ENCODE measurements at places on chromosomes 7 and 10.

DNA sequence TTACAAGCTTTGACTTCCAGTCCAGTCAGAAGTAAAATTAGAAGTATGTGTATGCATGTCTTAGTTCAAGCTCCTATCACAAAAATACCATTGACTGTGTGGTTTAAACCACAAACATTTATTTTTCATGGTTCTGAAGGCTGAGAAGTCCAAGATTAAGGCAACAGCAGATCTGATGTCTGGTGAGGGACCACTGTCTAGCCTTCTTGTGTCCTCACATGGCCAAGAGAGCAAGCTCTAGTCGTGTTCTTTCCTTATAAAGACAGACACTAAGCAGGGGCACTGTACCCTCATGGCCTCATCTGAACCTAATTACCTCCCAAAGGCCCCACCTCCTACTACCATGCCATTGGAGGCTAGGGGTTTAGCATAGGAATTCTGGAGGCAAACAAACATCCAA is 41.3 kb upstream of the ARL4A start:
- DNase-seq = no peak

GRCh38 chr7:129898502-129899160 is 54.1 kb downstream of the UBE2H start:
- no peak for DNase-seq

GRCh38 chr10:109275960-109276359 is 647.4 kb downstream of the XPNPEP1 start:
- DNase-seq = no peak

DNA sequence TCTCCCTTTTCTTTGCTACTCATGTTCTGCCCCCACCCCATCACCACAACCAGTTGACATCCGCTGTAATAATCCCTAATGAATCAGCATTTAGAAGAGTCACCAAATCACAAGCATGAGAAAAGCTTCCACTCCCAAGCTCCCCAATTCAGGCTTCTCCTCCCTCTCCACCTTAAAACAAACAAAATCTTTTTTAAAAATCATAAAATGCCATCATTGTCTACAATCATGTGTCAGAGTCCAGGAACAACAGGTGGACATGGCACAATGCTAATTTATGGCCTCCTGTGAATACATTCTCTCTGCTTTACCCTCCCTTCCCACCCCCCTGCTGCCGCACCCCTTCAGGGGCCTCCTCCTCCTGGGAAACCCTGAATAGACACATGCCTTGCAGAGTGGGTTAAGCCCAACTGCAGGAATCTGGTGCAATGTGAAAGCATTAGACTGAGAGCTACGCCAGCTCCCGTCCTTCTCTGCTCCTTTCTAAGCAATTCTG is 3.7 kb downstream of the LRRC4 start:
- no peak for DNase-seq

GRCh38 chr7:100719523-100720278 is 567 bp upstream of the EPO start:
- DNase-seq = no peak

DNA sequence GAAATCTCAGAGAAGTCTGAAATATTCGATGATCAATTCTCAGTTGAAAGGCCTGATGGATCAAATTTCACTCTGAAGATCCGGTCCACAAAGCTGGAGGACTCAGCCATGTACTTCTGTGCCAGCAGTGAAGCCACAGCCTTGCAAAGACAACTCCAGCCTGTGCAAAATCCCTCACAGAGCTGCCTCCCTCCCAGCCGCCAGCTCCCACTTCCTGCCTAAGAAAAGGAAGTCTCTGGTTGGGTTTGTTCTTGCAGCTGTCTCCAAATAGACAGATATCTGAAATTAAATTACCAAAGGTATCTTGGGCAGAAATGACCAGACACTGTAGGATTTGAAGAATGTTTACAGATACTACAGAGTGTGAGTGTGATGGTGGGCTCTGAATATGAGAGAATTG is 43.4 kb upstream of the PRSS58 start:
- DNase-seq = no peak

DNA sequence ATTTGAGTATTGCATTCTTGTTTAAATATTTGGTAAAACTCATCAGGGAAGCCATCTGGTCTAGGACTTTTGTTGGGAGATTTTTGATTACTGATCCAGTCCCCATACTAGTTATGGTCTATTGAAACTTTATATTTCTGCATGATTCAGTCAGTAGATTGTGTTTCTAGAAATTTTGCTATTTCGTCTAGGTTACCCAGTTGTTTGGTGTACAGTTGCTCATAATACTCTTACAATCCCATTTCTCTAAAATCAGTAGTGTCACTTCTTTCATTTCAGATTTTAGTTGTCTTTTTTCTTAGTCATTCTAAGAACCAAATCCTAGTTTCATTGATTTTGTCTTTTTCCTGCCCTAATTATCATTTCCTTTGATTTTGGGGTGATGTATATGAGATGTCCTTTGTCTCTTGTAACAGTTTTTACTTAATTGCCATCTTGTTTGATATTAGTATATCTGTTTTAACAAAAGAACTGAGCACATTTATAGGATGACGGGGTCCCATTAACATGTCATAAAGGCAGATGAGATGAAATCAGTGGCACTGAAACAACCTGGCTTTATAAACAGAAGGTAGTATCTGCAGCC is 7.9 kb downstream of the MALSU1 start:
- DNase-seq = no peak

- no peak for DNase-seq
These were observed 143.3 kb upstream of the KAT6B start for GRCh38 chr10:74683067-74683466.

GRCh38 chr7:24851786-24852185 is 94.5 kb upstream of the GSDME start:
- no peak for DNase-seq

DNA sequence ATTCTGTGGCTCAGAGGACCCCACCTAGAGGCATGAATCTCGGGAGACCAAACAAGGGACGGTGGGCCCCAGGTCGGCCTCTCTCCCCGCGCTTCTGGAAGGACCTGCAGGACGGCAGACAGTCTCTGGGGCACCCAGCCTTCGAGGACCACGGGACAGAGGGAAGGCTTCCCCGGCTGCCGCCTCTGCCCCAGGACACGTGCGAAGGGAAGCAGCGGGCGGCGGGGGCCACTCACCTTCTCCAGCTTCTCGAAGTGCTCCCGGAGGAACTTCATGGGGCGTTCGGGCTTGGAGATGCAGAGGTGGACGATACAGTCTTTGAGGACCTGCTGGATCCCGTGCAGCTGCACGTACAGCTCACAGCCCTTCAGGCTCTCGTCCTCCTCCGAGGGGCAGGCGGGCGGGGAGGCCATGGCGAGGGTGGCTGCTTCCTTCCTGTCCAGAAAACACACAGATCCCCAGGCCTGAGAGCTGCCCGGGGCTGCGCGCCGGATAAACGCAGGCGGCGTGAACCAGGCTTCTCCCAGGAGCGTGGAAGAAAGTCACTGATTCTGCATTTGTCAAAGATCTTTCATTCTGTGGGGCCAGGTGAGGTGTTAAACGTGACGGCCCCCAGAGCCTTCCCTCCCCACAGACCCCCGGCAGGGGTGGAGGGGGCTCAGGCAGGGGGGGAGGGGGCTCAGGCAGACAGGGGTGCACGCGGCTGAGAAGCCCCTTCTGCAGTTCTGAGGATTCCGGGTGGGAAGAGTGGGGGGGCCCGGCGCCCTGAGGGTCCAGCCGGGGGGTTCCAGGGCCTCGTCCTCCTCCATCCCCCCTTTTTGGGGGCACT is 15.2 kb upstream of the DNAAF5 start:
- no peak for DNase-seq

GRCh38 chr7:155844526-155844925 is 32.3 kb upstream of the SHH start:
- no peak for DNase-seq

All from stimulated activated CD4-positive, alpha-beta T cell treated with anti-CD3 and anti-CD28 coated beads, Interleukin-15, amount 100 ng/mL, for 1 hour (primary cell).